ENCODE measurements at places on chromosomes 5 and 9. TPM values are rescaled to one million over a fixed set of nuclear protein-coding genes. Genes with fewer than 3 reads are reported as not detected.
A peak's percentile ranks its signal among the peaks of the same experiment; 100 is the strongest.

DNA sequence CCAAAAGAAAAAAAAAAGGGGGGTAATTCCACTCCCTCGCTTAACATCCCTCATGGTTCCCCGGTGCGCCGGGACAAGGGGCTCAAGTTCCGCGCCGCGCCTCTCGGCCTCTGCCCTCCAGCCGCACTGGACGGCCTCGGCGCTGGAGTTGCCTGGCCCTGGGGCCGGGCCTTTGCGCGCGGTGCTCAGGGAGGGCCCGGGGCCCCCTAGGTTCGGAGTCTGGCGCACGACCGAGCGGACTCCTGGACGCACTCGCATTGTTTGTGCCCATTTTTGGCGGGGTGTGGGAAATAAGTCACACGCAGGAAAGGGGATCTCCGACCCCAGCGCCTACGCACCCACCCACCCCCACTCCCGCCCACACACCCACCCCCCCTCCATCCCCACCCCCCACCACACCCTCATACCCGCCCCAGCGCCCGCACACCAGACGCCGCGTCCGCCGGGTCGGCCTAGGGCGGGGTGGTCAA, 381 bp downstream of the MED22 start:
- peak; percentile 65 for ATAC-seq

- ATAC-seq: no peak
Measured at GRCh38 chr9:89274838-89275237, 36.2 kb upstream of the CKS2 start.

DNA sequence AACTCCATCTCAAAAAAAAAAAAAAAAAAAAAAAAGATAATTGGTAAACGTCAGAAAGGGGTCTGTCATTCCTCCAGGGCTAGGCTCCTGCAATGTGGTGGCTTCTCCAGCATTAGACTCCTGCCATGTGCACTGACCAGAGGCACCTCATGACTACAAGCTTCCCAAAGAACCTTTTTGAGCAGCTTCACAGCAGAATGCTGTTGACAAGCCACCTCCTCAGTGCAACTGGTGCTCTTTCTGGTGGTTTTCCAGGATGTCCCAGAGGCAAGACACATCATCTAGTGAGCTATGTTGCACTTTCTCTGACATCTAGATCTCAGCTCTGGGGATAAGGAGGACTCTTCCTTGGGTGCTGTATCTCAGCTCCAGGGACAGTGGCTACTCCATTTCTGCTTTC, 11.6 kb downstream of the RPL37 start:
- no peak for ATAC-seq

- ATAC-seq: no peak
Measured at GRCh38 chr5:65866837-65867521, 59.4 kb upstream of the ERBIN start.

GRCh38 chr5:10989577-10990263, 228.7 kb upstream of the DAP start:
- no peak for ATAC-seq

- peak; percentile 71 for ATAC-seq
Measured at GRCh38 chr5:7261049-7261448, 134.9 kb upstream of the ADCY2 start.

SPTLC1 gene
- total RNA-seq: 97.1 TPM

C1QTNF2 gene
- 0.19 TPM for total RNA-seq

KLF9 gene
- total RNA-seq: 3.9 TPM

ANKRD34B gene
- total RNA-seq: 0.19 TPM
